ENCODE measurements at places on chromosomes 4 and X.
A peak's percentile ranks its signal among the peaks of the same experiment; 100 is the strongest.

- DNase-seq: no peak
Observed at GRCh38 chr4:179372242-179372641, 1930.0 kb upstream of the AGA start.

- no peak for DNase-seq
Observed at GRCh38 chr4:14264437-14264836, 636.9 kb upstream of the BOD1L1 start.

DNA sequence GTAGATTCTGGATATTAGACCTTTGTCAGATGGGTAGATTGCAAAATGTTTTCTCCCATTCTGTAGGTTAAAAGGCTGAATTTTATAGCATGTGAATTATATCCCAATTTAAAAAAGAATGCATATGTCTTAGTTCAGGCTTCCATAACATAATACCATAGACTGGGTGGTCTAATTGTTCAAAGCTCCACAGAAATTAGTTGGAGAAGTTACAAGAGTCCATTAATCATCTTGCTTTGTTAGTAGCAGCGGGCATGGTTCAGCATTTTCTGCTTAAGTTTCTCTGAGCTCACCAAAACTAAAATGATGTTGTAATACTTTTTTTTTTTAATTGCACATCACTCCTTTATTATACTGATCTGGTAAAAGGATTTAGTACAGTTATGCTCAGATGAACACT is 1.8 kb downstream of the PGAM4 start:
- DNase-seq: no peak

- peak; percentile 75 for DNase-seq
Observed at GRCh38 chr4:1683736-1684505, at the start of gene FAM53A. Gene FAM53A, minus strand, starts transcription at chr4:1684313. Its CDS starts 15,572 bp downstream, at chr4:1668741.

- DNase-seq: no peak
Observed at GRCh38 chr4:41878170-41878969, 56.9 kb upstream of the TMEM33 start.

DNA sequence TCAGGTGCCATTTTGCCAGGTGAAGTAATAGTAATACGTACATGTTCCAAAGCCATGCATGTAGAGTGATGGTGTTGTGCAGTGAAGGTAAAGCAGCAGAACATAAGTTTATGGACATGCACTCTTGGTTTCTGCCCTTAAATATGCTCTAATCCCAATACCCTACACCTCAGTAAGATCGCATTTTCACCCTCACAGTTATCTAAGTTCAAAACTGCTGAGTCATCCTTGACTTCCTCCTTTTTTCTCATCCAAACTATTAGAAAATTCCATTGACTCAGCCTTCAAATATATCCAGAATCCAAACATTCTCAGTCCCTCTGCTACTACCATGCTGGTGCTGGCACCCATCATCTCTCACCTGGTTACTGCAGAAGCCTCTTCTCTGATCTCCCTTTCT is 652.9 kb upstream of the IGFBP7 start:
- DNase-seq: no peak

DNA sequence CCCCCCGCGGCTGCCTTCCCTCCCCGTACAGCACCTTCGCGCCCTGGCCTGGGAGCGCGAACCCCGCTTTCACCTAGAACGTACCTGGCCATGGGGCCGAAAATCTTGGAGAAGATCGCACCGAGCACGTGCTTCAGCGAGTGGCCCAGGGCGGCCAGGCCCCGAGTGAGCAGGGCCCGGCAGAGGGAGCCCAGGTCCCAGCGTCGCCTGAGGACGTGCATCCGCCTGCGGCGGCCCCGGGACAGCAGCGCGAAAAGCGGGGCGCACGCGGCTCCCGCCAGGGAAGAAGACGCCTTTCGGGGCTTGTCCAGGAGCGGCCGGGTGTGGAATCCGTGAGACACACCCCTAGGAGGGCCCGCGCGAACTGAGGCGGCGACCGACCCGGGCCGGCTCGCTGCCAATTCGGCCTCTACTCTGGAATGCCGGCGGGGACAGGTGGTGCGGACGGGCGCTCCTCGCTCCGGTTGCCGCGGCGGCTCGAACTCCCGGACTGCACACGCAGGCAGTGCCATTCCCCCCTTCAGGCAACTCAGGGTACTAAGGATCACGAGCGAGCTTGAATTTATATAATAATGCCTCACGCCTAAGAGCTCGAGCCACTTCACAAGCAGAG is at the start of gene HS6ST2:
Gene HS6ST2 (minus strand): TSS at position 539 of the 613 bp plus-strand sequence.
- DNase-seq: no peak

DNA sequence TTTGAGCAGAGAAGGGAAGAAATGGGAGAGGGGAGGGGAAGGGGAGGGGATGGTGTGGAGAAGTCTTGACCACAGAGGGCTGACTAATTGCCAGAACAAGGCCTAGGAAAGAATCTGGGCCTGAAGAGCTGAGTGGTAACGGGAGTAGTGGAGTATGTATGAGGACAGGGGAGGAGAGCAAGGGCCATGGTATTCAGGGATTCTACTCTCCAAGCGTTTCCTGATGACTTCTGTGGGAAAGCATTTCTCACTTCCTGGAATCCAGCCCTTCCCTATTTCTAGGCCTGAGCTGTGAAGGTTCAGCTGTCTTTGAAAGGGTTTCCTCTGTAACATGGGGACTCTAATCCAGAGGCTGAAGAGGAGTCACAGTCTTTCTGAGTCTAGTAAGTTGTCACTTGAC is 19.7 kb upstream of the SOX3 start:
- no peak for DNase-seq

DNA sequence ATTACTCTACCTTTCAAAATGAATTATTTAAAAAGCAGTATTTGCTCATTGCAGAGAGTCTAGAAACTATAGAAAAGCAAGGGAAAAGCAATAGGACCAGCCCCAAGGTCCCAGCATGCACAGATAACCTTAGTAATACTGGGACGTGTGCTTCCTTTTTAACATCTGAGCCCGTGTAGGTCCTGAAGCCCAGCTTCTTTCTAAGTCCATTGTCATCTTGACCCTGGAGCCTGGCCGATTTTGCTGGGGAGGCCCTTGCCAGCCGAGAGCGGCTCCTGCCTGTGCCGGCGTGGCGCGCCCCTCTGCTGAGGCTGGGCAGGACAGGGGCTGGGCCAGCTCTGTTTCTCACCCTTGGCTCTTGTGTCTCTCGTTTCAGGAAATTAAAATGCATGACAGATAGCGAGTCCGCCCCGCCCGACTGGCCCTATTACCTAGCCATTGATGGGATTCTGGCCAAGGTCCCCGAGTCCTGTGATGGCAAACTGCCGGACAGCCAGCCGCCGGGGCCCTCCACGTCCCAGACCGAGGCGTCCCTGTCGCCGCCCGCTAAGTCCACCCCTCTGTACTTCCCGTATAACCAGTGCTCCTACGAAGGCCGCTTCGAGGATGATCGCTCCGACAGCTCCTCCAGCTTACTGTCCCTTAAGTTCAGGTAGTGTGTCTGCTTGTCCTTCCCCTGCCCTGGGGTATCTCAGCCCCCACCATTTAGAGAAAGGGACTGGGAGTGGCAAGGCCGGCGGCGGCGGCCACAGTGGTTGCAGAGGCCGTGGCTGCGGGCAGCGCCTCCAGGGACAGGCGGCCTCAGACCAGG is 4.1 kb downstream of the MSANTD1 start:
- no peak for DNase-seq

GRCh38 chr4:37538931-37539330 is 147.2 kb downstream of the RELL1 start:
- DNase-seq: no peak

Measured in NCI-H187 (cell line).